ENCODE measurements at places on chromosomes 3 and 15. TPM values are rescaled to one million over a fixed set of nuclear protein-coding genes. Genes with fewer than 3 reads are reported as not detected.

NMNAT3 gene
- 1.5 TPM for total RNA-seq

TMOD2 gene
- 3.7 TPM for total RNA-seq

RPS27L gene
- 94.0 TPM for total RNA-seq

CYP8B1 gene
- not detected for total RNA-seq

MST1R gene
- total RNA-seq: 2.0 TPM

LRRN1 gene
- total RNA-seq: 0.44 TPM

RBMS3 gene
- 5.9 TPM for total RNA-seq

- no peaks in the 10 kb centered on the region for H3K36me3 ChIP-seq
- H3K4me1 ChIP-seq: peaks cover 45% of the 10 kb centered on the region
- no peaks in the 10 kb centered on the region for H3K27me3 ChIP-seq
- no peak for DNase-seq
- peak overlapping the region; percentile 87 for H3K27ac ChIP-seq
- peak overlapping the region; percentile 77 for H3K4me3 ChIP-seq
Observed at GRCh38 chr15:58770519-58770856, 614 bp upstream of the MINDY2 start.

- peak; percentile 35 for DNase-seq
- H3K36me3 ChIP-seq: no peaks in the 10 kb centered on the region
- H3K27ac ChIP-seq: no peak overlapping the region
- H3K4me1 ChIP-seq: no peaks in the 10 kb centered on the region
Observed at GRCh38 chr15:58212909-58213526, 74.8 kb downstream of the AQP9 start.

DNA sequence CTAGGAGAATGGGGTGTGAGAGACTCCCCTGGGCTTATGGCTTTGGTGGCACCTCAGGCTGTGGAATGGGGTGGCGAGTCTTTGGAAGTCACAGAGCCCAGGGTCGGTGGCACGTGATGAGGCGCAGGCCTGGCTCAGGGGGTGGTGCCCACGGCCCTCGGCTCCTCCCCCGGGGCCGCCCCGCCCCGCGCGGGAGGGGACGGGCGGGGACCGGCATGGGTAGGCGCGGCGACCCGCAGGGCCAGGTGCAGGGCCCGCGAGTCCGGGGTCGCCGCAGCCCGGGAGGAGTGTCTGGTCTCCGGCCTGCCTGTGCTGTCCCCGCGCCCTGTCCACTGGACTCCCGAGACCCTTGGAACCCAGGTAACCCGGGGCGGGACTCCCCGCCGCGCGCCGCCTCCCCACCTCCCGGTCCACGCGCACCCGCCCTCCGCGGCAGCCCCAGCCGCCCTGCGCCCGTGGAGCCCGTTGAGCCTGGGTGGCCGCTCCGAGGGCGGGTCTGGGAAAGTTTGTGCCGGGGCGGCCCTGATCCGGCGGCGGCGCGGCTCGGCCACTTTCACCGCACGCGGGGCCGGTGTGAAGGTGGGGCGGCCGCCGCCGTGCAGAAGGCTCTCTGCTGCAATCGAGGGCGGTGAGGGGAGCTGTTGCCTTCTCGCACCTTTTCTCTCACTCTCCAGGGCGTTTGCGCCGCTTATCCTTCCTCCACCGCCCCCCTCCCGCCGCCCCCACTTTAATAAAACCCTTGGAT lies at the start of gene PAQR5:
Gene PAQR5 (plus strand): TSS at position 216 of the 745 bp plus-strand sequence. CDS start 61,169 bp downstream, outside the sequence.
- H3K36me3 ChIP-seq: no peaks in the 10 kb centered on the region
- no peak within 1 kb of the TSS for H3K27ac ChIP-seq
- no peak within 1 kb of the TSS for H3K4me3 ChIP-seq

DNA sequence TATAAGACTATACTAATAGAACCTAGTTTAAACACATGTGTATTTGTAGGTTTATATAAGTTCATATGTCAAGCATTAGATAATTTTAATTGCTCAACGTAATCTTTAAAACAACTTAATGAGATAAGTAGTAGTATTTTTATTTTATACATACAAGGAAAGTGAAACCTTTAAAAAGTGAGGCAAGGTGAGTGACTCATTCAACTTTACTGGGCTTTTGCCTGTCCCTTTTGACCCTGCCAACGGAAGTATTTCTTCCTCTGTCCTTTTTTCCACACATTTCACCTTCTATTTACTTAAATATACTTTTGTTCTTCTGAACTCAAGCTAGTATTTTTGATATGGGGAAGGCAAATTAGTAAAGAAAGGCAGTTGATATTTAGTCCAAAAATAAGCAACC lies 78.5 kb downstream of the KBTBD8 start:
- H3K36me3 ChIP-seq: no peaks in the 10 kb centered on the region
- no peaks in the 10 kb centered on the region for H3K27me3 ChIP-seq
- DNase-seq: no peak
- H3K27ac ChIP-seq: no peak overlapping the region
- no peak overlapping the region for H3K4me3 ChIP-seq
- H3K4me1 ChIP-seq: no peaks in the 10 kb centered on the region

- H3K27ac ChIP-seq: no peak overlapping the region
- H3K4me3 ChIP-seq: no peak overlapping the region
- DNase-seq: no peak
- no peaks in the 10 kb centered on the region for H3K4me1 ChIP-seq
- no peaks in the 10 kb centered on the region for H3K27me3 ChIP-seq
Observed at GRCh38 chr15:33282226-33283020, 28.3 kb upstream of the RYR3 start.

DNA sequence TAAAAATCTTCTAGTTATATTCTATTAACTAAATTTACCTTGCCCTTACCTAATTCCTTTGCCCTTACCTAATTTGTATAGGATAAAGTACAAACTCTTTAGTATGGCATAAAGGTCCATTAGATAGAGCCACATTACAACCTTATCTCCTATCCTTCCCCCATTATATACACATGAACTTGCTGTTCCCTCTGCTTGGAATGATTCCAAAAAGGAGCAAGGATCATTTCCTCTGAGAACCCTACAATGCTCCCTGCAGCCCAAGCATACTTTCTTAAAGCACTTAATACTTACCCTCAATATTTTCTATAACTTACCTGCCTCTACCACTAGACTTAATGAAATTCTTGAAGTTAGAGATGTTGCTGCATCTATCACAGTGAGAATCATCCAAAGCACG lies 118.9 kb upstream of the CCDC54 start:
- peaks cover 13% of the 10 kb centered on the region for H3K27me3 ChIP-seq
- H3K36me3 ChIP-seq: no peaks in the 10 kb centered on the region
- H3K4me1 ChIP-seq: no peaks in the 10 kb centered on the region
- H3K27ac ChIP-seq: no peak overlapping the region

- peaks cover 8% of the 10 kb centered on the region for H3K4me1 ChIP-seq
- DNase-seq: no peak
- no peak overlapping the region for H3K4me3 ChIP-seq
- no peak overlapping the region for H3K27ac ChIP-seq
Observed at GRCh38 chr15:72503147-72503546, 29.0 kb downstream of the ARIH1 start.

- no peaks in the 10 kb centered on the region for H3K36me3 ChIP-seq
- no peaks in the 10 kb centered on the region for H3K4me1 ChIP-seq
- no peak for DNase-seq
- H3K27me3 ChIP-seq: no peaks in the 10 kb centered on the region
Observed at GRCh38 chr3:89364314-89364713, 256.9 kb downstream of the EPHA3 start.

DNA sequence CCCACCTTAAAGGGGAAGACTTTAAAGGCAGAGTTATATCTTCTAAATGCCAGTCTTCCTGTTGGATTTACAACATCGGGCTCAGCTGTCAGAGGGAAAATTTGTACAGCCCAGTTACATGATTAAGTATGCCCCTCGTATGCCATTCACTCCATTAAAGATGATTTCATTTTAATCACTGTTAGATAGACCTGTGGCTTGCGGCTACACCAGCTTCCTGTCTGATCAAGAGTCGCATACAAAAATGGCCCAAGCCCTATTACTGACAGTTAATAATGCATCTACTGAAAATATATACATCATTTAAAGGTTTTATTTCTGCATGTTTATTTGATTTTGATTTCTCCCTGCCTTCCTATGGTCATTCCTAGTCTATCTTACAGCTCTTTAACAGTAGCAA lies 7.1 kb downstream of the EIF4E3 start:
- no peaks in the 10 kb centered on the region for H3K36me3 ChIP-seq
- H3K27me3 ChIP-seq: no peaks in the 10 kb centered on the region
- peak; percentile 49 for DNase-seq
- peaks cover 82% of the 10 kb centered on the region for H3K4me1 ChIP-seq
- peak overlapping the region; percentile 72 for H3K4me3 ChIP-seq

DNA sequence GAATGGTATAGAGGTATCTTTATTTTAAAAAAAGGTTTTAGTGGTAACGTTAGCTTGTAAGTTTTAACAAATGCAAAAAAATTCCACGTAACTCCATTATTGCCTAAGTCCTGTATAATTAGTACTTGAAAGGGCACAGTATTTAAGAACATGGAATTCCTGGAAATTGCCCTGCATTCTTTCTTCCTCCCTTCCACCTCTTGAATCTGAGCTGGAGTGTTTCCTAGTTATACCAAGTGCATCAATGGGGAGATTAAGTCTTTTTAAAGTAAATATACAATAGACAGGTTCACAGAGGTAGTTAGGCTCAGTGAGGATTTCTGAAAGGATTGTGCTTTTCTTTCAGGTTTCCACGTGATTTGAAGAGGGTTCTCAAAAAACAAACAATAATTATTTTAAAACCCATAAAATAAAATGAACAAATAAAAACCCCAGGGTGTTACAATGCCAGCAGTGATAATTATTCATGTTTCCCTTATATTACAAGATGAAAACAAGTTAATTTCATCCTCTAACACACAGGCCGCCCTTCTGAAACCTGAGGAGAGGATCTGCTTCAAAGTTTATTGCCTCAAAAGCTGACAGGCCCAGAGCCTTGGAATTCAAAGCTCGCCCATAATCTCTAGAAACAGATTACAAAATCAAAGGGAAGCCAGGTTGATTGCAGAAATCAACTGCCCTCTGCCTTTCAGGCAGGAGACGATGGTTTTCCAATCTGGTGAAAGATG lies 128.8 kb upstream of the LMOD3 start:
- H3K27ac ChIP-seq: no peak overlapping the region
- H3K4me3 ChIP-seq: no peak overlapping the region
- no peaks in the 10 kb centered on the region for H3K27me3 ChIP-seq
- DNase-seq: no peak

GRCh38 chr15:96356494-96357455 lies 26.3 kb downstream of the NR2F2 start:
- peaks cover 25% of the 10 kb centered on the region for H3K4me1 ChIP-seq
- peak overlapping the region; percentile 81 for H3K4me3 ChIP-seq
- H3K27me3 ChIP-seq: peaks cover 52% of the 10 kb centered on the region
- no peaks in the 10 kb centered on the region for H3K36me3 ChIP-seq
- peak; percentile 32 for DNase-seq
- H3K27ac ChIP-seq: no peak overlapping the region

- H3K36me3 ChIP-seq: no peaks in the 10 kb centered on the region
- H3K27me3 ChIP-seq: no peaks in the 10 kb centered on the region
- DNase-seq: no peak
- H3K4me3 ChIP-seq: peak overlapping the region; percentile 40
- peak overlapping the region; percentile 68 for H3K27ac ChIP-seq
Observed at GRCh38 chr15:74383695-74384565, 16.5 kb upstream of the CYP11A1 start.

- no peaks in the 10 kb centered on the region for H3K27me3 ChIP-seq
- no peak overlapping the region for H3K4me3 ChIP-seq
- DNase-seq: no peak
Observed at GRCh38 chr3:178718995-178719635, 182.9 kb downstream of the KCNMB2 start.

GRCh38 chr3:46029953-46030543 lies 2.8 kb upstream of the XCR1 start:
- no peak overlapping the region for H3K27ac ChIP-seq
- no peaks in the 10 kb centered on the region for H3K4me1 ChIP-seq
- DNase-seq: no peak

GRCh38 chr15:35256141-35256540 lies 171.0 kb upstream of the NANOGP8 start:
- no peak overlapping the region for H3K4me3 ChIP-seq
- no peaks in the 10 kb centered on the region for H3K36me3 ChIP-seq
- no peaks in the 10 kb centered on the region for H3K4me1 ChIP-seq
- no peak overlapping the region for H3K27ac ChIP-seq

DNA sequence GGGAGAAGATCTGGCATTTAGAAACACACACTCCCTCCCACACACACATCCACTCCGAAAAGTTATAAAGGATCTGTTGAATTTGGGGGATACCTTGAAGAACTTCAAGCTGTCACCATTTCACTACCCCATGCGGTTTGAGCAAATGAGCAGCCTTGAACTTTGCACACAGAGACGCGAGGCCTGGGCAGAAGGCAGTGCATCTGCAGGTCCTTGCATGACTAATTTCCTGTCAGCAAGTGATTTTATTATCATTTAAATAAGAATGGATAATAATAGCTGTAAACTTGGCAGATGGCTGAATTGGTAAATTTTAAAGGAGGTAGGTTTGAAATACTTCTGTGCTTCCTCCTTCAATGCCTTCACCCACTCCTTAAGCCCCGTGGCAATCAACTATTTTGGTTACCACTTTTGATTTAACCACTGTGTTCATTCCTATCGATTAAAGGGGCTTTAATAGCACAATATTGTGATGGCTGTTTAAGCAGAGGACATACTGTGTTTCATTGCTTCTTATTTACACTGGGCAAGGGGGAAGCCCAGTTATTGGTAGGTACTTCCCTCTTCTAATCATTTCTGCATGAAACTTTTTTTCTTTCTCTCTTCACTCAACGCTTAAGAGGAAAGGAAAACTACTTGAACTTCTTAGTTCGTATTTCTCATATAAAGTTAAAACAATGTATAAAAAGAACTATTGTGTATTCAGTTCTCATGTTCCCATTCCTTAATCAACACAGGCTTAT lies 108.1 kb downstream of the ROBO2 start:
- no peaks in the 10 kb centered on the region for H3K4me1 ChIP-seq
- H3K4me3 ChIP-seq: no peak overlapping the region
- no peaks in the 10 kb centered on the region for H3K36me3 ChIP-seq
- H3K27me3 ChIP-seq: no peaks in the 10 kb centered on the region
- DNase-seq: no peak

DNA sequence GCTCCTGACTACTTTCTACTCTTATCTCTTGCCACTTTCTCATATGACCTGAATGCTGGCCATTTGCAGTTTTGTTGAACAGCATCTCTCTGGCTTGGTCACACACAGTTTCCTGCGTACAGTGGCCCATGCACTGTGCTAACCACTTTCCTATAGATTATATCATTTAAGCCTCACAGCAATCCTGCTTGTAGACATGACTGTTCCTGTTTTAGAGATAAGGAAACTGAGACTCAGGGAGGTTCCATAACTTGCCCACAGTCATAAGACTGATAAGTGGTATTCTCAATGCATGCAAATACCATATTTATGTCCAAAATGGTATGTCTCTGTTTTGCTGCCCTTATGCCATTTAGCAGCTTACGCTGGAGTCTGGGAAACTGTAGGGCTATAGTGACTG lies 229.5 kb downstream of the NR1D2 start:
- no peaks in the 10 kb centered on the region for H3K4me1 ChIP-seq
- no peaks in the 10 kb centered on the region for H3K27me3 ChIP-seq
- H3K4me3 ChIP-seq: no peak overlapping the region
- H3K36me3 ChIP-seq: no peaks in the 10 kb centered on the region
- no peak for DNase-seq
- H3K27ac ChIP-seq: no peak overlapping the region

Measured in CD4-positive, CD25-positive, alpha-beta regulatory T cell (primary cell).